Posterior vena cava (tissue), 2 donors: ENCODE measurements at places on chromosomes 13 and 19.
A peak's percentile ranks its signal among the peaks of the same experiment; 100 is the strongest.

- DNase-seq, result peak; percentile 31
These were observed 13.9 kb downstream of the TFDP1 start for GRCh38 chr13:113598481-113598880.

GRCh38 chr13:37418490-37418889 is 180.1 kb downstream of the POSTN start:
- DNase-seq, result no peak

- no peak for DNase-seq
These were observed 1.4 kb downstream of the SIAH3 start for GRCh38 chr13:45850027-45850613.

DNA sequence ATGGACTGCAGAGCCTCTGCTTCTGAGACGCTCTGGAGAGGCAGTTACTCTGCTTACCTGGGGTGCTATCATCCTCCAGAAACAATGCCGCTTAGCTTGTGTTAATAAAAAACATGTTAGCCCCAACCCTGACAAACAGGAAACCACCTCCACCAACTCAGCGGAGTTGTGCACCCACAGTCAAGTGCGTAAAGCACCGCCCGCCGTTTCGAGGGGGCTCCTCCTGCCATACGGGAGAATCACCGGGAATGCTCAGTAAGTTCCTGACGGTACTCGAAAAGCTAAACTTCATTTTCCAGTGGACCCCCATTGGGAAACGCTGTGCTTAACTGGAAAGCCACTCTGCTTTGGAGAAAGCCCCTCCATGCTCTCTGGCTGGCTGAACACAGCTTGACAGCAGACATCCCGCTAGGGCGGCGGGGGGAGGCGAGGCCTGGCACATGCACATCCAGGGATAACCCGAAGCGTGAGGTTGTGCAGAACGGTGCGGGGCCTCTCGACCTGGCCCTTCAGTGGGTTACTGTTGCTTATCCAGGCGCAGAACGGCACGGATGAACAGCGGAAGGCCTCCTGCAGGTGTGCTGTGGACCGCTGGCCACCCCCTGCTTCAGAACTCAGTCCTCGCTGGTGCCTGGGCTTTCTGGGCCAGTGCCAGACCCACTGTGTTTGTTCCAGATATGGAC is 17.1 kb downstream of the GAS6 start:
- DNase-seq, result peak; percentile 64

- DNase-seq, result no peak
These were observed 23.3 kb upstream of the RNF113B start for GRCh38 chr13:98200211-98200878.

DNA sequence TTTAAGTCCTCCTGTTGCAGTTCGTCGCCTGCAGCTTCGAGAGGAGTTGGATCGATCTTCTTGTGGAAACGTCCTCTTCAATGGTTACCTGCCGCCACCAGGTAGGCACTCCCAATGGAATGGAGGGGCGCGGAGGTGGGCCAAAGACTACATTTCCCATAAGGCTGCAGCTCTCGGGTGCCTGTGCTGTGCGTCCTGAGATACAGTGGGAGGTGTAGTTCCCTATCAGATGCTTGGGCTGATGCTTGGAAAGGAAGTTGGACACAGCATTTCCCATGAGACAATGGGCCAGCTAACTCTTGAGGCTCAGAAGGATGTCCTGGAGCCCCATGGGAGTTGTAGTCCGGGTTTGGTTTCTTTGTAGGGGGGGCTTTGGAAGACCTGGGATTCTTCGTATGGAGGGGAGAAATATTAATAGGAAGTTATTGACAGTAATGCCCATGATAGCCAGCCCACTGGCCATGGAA is 1.8 kb downstream of the SHKBP1 start:
- no peak for DNase-seq

DNA sequence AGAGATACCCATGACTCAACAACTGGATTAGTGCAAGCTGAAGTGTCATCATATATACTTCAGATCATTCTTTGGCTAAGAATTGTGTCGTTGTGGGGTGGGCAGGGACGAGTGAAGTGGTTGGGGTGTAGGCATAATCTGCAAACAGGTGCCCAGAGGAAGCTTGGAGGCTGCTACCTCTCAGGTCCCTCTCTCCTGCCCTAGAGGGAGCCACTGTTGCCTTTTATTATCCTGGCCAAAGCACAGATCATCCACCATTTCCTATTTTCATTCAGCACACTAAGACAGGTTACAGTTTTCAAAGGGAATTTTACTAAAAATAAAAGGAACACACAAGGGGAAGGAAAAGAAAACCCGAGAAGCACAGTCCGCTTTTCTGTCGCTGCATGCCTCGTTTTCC is 126.6 kb downstream of the HS6ST3 start:
- DNase-seq, result no peak

GRCh38 chr13:33512880-33513554 is 227.5 kb upstream of the STARD13 start:
- DNase-seq, result no peak

DNA sequence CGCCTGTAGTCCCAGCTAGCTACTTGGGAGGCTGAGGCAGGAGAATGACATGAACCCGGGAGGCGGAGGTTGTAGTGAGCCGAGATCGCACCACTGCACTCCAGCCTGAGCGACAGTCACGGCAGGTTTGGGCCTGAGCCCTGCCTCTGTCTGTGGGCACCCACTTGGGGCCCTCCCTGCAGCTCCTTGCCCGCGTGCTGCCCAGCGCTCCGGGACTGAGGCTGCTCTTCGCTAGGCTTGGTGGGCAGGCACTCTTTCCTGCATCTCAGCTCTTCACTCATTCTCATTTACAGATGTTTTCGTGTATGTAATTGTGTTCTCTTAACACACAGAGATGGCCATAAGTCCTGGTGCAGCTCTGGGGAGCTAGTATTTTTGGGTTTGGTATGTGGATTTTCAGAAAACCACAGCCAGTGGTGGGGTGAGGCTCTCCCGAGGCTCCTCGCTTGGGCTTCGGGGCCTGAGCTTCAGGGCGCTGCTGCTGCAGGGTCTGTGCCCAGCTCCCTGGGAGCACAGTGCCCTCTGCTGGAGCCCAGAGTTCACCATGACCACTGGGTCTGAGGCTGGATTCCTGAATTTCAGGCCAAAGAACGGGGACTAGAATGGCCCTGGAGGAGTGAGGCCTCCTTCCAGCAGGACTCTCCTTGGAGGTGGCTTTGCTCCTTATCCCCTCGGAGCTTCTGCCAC is 15.2 kb downstream of the UPF1 start:
- peak; percentile 95 for DNase-seq

DNA sequence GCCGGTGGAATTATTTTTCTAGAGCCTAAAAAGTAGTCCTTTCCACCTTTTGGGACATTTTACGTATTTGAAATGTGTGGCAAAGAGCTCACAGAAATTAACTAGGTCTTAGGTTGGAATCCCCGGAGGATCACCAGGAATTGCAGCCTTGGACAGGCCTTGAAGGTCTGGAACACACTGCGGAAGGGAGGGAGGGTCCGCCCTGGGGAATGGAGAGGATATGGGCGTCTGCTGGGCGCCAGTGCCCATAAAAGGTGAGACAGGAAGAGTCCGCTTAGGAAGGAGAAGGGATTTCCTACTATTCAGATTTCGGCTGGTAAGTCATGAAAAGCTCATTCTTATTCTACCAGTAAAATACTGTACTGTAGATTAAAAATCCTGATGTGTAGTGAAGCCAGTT is 111.9 kb downstream of the COL4A2 start:
- DNase-seq, result no peak

DNA sequence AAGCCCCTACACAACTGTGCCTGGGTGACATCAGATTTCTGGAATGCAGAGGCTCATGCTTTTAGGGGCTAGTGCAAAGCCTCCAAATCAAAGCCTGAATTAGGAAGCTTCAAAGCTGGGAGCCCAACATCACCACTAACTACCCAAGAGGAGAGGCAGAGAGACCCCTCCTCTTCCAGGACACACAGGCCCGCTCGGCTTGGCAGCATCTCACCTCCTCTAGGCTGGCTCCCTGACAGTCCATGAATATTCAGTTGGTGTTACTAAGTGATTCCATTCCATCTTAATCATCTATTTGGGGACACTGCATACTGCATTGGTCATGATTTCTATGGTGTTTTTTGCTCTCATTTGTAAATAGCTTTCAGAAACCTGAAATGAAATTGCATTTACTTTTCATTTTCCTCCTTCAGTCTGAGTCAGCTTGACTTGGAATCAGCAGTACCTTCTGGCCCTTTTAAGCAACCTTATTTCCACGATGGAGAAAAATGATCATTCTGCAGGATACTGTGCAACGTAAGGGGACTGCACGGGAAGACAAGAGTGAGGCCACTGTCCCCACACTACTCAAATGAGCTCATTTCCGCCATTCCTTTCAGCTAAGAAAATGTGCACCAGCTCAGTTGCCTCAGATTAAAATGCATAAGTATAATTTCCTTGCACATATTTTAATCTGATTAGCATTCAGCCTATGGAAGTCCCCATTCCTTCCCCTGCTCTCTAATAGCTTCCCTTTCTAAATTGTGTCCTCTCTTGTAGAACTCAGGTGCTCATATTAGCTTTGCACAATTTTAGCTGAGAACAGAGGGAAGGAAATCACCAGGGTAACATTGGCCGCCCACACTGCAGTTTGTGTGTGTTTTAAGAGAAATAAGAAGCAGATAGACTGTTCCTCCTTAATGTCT is 219.9 kb downstream of the RFC3 start:
- DNase-seq, result no peak

DNA sequence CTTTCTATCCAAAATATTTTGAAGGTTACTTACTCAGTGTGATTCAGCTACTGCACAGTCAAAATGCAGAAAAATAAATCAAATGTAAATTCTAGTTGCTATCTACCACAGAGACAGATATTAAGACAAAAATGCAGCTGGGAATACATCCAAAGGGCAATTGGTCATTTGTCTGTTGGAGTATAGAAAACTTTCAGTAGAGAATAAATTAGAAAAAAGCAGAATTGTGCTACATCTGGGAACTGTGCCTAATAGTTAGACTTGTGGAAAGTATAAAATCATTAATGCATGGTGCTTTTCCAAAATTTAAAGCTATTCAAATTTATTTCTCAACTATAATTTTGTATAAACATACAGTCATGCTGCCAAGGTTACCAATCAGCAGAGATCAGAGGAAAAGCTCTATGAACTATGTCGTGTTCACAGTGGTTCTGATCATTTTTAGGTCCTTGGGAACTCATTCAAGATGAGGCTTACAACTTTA is 1635.8 kb downstream of the PCDH9 start:
- no peak for DNase-seq

DNA sequence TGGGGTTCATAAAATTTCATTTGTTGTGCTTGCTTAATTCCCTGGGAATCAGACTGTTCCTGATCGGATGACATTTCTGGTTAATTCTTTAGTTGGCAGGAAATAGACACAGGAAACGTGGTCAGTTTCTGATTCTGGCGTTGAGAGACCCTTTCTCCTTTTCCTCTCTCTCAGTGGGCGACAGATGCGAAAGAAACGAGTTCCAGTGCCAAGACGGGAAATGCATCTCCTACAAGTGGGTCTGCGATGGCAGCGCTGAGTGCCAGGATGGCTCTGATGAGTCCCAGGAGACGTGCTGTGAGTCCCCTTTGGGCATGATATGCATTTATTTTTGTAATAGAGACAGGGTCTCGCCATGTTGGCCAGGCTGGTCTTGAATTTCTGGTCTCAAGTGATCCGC is 10.8 kb downstream of the LDLR start:
- no peak for DNase-seq

GRCh38 chr13:95801825-95802224 is 124.9 kb downstream of the DNAJC3 start:
- DNase-seq, result no peak

- DNase-seq, result no peak
These were observed 68.8 kb downstream of the SLC7A9 start for GRCh38 chr19:32800754-32801153.

DNA sequence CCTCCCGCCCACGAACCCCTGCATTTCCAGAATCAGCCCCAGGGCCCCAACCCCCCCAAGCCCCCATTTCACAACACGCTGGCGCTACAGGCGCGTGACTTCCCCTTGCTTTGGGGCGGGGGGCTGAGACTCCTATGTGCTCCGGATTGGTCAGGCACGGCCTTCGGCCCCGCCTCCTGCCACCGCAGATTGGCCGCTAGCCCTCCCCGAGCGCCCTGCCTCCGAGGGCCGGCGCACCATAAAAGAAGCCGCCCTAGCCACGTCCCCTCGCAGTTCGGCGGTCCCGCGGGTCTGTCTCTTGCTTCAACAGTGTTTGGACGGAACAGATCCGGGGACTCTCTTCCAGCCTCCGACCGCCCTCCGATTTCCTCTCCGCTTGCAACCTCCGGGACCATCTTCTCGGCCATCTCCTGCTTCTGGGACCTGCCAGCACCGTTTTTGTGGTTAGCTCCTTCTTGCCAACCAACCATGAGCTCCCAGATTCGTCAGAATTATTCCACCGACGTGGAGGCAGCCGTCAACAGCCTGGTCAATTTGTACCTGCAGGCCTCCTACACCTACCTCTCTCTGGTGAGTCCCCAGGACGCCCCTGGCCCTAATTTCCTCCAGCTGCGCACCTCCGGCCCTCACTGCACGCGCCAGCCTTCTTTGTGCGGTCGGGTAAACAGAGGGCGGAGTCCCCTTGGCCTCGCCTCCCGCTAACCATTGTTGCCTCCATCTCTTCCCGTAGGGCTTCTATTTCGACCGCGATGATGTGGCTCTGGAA is at the start of gene FTL:
Gene FTL (plus strand): TSS at position 270 of the 766 bp plus-strand sequence. CDS start 199 bp downstream, at position 469.
- peak; percentile 99 for DNase-seq

DNA sequence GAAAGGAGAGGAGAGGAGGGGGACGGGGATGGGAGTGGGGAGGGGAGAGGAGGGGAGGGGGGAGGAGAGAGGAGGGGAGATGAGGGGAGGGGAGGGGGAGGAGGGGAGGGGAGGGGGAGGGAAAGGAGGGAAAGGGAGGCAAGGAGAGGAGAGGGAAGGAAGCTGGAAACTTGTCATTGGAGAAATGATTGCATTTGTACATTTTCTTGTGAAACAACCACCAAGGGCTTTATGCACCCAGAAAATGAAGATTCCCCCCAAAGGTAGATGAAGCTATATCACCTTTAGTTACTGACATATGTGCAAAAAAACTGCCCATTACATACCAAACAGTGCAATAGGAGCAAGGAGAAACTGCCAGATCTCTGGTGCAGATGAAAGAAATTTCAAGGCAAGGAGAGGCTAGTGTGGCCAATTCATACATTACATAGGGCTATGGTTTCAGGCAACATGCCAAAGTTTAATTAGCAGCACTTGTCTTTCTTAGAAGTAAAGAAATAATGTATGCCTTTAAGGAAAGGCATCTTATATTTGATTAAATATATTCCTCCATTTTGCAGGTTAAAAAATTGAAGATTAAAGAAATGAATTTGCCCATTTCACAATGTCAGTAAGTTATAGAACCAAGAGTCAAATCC is 49.5 kb upstream of the STK24 start:
- DNase-seq, result no peak

- no peak for DNase-seq
These were observed 1124.2 kb downstream of the SLITRK1 start for GRCh38 chr13:82758044-82758443.

DNA sequence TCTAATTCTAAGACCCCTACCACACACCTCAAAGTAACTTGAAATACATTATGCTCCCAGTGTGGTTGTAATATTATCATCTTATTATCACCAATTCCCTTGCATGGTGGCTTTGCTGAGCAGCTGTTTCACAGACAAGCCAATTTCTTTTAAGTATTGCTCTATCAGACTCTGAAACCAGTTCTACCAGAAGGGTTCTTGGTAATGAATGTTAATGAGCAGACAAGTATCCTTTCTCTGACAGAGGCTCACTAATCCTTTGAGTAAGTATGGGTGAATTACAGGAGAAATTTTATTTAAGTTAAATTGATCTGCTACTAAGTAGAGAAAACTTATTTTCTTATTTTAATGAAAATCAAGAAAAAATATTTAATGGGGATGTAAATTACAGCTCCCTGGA is 326.0 kb downstream of the GPC6 start:
- DNase-seq, result no peak
